ENCODE measurements at places on chromosomes 2 and 18. TPM values are rescaled to one million over a fixed set of nuclear protein-coding genes. Genes with fewer than 3 reads are reported as not detected.

TEX44 gene
- total RNA-seq, result not detected

SCN9A gene
- total RNA-seq, result 13.6 TPM

- no peak overlapping the region for H3K4me3 ChIP-seq
- H3K36me3 ChIP-seq, result no peaks in the 10 kb centered on the region
- DNase-seq, result no peak
- H3K4me1 ChIP-seq, result no peaks in the 10 kb centered on the region
These were observed 10.1 kb downstream of the PAX3 start for GRCh38 chr2:222288590-222289277.

TCF23 gene
- total RNA-seq, result not detected

DNA sequence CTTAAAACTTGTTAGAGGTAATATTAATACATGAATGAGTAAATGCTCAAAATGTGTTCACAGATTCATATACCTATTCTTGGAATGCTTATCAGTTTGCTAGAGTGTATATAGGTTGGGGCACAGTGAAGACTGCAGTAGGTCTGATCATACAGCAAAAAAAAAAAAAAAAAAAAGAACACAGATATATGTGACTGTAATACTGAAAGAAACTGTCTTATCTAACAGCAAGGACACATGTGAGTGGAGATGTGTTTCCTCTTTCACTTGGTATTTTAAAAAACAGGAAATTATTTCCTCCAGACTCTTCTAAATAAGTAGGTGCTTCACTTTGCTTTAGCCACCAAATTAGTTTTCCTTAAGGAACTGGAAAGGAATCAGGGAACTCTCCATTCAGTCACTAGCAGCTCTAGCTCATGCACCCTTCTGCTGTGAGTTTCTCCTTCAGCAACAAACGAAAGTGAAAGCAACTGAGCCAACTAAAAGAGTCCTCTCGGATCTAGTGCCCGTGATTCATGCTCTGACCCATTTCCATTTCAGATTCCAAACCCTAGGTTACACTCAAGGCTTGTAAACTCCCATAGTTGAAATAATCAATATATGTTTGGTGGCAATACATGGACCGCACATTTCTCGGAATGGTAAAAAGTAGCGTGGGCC, 98.5 kb downstream of the DSEL start:
- peak overlapping the region; percentile 16 for H3K4me3 ChIP-seq
- no peaks in the 10 kb centered on the region for H3K27me3 ChIP-seq
- H3K27ac ChIP-seq, result no peak overlapping the region

MATN3 gene
- 11.4 TPM for total RNA-seq

CRYGC gene
- not detected for total RNA-seq

RAMP1 gene
- total RNA-seq, result 60.6 TPM
